Liver (tissue), 10 donors: ENCODE measurements at places on chromosomes 5 and 9. TPM values are rescaled to one million over a fixed set of nuclear protein-coding genes. Genes with fewer than 3 reads are reported as not detected.
A peak's percentile ranks its signal among the peaks of the same experiment; 100 is the strongest.

DNA sequence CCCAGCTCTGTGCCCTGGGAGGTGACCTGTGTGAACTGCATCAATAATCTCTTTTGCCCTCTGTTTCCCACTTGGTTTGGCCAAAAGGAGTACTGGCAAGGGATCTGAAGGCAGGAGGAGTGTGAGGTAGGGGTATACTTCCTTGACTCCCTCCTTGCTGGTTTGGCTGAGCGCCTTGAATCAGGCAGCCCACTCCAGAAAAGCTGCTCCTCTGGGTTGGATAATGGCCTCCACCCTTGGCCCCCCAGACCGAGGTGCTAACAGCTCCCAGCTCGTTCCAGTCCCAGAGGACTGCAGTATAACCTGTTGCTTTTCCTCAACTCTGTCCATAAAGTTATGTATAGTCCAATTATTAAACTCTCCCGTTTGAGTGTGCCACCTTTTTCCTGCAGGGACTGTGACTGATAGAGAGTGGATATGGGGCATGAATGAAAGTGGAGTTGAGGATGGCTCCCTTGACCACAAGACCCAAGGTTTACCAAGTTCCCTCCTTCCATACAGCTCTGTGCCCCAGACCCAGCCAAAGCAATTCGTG is 88.2 kb upstream of the HAND1 start:
- no peak for DNase-seq

GRCh38 chr5:115487168-115487567 is 57.4 kb downstream of the FEM1C start:
- no peak for DNase-seq

The FAM78A gene
- total RNA-seq: 6.6 TPM

DNA sequence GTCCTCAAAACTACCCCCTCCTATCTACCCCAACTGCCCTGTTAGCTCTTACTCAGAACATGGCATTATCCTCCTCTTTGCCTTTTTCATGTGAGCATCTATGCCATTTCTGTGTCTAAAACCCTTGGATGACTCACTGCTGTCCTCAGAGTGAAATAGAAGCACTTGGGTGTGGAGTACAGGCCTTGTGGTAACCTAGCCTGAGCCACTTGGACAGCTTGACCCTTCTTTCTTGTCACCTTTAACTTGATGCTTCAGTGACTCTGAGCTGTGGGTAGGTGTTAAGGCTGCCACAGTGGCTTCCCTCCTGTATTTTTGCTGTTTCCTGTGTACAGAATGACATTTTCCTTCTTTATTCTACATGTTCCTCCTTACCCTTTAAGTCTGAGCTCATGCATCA is 391.4 kb downstream of the SH3GL2 start:
- DNase-seq: no peak

- DNase-seq: no peak
These were observed 45.8 kb downstream of the RAB3C start for GRCh38 chr5:58628626-58629025.

- no peak for DNase-seq
These were observed 39.8 kb upstream of the PITX1 start for GRCh38 chr5:135073761-135074345.

The SLC36A3 gene
- total RNA-seq: not detected

- no peak for DNase-seq
These were observed 127.7 kb upstream of the C9orf72 start for GRCh38 chr9:27701016-27701415.

DNA sequence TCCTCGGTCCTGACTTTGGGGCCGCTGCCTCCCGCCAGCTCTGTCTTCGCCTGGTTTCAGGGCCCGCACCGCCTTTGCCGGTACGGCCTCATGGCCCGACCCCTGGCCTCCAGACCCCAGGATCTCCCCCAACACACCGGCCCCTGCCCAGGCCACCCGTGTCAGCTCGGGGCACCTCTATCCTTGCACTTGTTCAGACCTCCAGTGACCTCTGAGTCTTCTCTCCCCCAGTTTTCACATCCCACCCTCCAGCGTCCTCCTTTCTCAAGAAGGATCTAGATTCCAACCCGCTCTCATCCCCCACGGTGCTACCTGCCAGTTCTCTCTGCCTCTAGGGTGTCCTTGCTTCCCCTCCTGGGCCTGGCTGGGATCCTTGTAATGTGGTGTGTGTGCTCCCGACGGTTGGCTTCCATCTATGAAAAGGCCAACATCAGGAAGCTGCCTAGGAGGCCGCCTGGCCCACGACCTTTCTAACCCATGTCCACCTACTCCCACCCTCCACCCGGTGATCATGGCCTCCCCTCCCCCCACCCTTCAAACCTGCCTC is 61.1 kb downstream of the SPATA31C2 start:
- DNase-seq: no peak

The ADAMTS12 gene
- 3.4 TPM for total RNA-seq

DNA sequence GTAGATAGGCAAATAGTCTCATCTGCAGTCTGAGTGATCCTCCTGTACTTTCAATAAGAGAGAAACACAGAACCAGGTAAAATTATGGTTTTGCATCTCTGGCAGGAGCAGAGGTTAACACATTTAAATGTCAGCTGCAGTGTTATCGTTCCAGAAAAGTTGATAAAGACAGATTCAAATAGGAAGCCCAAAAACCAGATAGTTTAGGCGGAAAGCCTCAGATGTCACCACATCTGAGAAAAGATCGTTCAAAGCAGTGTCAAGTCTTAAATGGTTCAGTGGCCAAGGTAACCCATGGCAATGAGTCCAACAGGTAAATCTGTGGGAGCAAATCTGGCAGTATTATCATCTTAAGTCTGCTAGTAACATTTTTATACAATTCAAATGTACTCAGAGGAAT is 542.1 kb upstream of the MEF2C start:
- no peak for DNase-seq

- no peak for DNase-seq
These were observed 6.2 kb upstream of the CKS2 start for GRCh38 chr9:89304834-89305188.

DNA sequence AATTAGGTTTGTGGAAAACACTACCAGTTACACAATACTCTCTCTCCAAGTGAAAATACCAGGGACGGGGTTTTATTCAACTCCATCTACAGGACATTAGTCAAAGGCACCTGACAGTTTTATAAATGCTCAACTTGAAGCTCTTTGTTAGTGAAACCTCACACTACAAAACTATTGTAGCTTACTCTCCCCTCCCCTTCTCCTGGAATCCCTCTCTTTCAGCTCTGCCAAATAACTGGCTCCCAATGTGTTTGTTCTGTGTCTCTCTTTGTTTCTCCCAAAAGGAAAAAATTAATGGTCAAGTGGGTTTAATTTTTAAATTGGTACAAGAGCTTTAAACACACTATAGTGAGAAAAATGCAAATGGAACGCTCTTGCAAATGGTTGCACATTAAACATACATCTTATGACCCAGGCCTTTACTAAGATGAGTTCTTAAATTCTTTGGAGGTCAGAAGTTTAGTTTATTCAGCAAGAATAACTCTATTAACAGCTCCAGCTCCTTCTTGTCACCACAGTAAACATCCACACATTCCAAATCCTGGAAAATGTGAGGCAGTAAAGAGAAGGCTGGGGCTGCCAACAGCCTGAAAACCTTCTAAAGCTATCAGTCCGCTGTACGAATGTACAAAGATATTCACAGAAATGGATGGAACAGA is 48.4 kb downstream of the ZNF608 start:
- DNase-seq: no peak

DNA sequence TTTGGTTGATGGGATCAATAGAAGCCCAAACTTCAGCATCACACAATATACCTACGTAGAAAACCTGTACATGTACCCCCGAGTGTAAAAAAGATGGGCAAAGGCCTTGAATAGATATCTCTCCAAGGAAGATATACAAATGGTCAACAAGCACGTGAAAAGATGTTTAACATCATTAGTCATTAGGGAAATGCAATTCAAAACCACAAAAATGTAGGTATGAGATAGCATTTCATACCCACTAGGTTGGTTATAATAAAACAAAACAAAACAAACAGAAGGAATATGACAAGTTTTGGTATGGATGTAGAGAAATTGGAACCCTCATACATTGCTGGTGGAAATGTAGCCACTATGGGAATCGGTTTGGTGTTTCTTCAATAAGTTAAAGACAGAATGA is 33.1 kb upstream of the PPARGC1B start:
- no peak for DNase-seq

- DNase-seq: no peak
These were observed 162.2 kb downstream of the GADD45G start for GRCh38 chr9:89766991-89767390.

The YIPF5 gene
- total RNA-seq: 19.6 TPM

DNA sequence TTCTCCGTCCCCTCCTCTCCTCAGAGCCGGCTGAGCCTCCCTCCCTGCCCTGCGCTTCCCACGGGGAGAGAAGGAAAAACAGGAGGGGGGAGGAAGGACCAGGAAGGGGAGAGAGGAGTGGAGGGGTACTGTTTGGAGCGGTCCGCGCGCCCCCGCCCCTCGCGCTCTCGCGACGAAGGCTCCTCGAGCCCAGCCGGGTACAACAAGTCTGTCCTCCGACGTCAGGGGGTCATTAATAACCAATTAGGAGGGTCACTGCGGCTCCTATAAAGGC is 480 bp upstream of the PRDM12 start:
- DNase-seq: no peak

DNA sequence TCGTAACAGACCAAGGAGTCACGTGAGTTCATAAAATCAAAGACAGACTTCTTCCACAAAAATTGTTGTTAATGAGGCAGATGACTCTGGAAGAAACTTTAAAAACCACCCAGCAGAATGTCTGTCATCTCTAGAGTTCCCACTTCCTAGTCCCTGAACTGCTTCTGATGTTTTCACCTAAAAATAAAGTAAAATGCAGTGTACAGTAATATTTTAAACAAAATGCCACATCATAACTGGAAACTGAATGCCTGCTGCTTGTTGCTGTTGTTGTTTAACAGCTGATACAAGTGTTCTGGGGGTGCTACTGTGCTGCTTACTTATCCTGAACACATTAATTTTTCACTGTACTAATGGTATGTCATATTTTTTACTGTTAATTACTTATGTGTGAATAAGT is 577.2 kb downstream of the MTRR start:
- no peak for DNase-seq

GRCh38 chr5:1468247-1468612 is 23.0 kb upstream of the SLC6A3 start:
- no peak for DNase-seq

DNA sequence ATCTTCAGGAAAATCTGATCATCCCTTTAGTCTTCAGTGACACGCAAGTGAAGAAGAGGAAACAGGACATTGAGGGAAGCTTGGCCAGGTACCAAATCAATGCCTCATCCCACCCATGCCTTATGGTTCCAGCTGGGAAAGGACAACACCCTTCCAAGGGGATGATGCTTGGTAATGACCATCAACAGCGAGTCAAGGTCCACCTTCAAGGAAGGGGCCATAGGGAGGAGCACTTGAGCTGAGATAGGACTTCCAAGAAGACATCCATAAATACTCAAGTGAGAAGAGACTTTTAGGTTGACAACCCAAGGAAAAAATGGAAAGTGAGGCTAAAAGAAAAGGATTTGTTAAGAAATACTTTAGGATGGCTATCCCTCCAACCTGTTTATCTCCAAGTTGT is 27.1 kb upstream of the GAS1 start:
- no peak for DNase-seq

DNA sequence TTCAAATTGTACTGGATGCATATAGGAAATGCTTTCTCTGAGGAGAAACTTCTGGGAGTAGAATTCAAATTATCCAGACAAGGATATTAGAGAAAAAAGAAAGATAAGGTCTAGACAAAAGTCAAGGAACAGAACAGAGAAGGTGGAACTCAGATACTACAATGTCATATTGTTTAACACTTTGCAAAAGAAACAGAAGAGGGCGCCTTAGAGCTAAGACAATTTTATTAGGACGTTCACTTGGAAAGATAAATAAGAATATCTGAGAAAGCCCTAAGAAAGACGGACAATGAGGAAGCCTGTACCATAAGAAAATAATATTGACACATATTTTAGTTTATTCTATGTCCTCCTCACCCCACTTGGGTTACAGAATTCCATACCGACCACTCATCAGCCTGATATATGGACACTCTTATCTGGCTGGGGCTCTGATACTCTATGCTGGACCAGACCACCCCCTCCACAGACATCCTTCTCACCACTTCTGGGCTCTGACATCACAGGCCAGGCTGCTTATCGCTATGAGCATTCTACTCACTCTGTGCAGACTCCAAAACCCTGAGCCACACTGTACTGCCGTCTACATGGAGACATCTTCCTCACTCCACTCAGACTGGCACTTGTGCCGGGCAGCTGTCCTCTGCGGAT is 9.1 kb upstream of the AK3 start:
- DNase-seq: no peak

GRCh38 chr5:56951946-56952691 is at the start of gene MIER3:
TSS of gene MIER3 (minus strand) at chr5:56952123. CDS start at chr5:56952102, 21 bp downstream.
- peak; percentile 80 for DNase-seq

DNA sequence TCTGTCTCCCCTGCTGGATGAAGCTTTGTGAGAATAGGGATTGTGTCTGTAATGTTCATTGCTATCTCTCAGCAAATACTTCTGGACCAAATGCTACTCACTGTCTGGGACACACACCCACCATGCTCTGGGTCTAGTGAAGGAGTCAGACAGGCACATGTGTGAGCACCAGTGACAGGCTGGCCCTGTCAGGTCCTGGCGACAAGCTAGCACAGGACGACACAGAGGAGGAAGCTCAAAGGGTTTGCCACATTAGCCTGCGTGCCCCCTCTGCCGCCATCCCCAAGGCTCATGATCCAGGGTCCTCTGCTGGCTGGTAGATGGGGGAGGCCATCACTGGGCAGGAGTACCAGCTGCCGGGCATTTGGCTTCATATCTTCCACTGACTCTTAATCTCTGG is 23.3 kb downstream of the LRSAM1 start:
- no peak for DNase-seq

The PALM2AKAP2 gene
- total RNA-seq: 4.6 TPM

The FCHO2 gene
- total RNA-seq: 12.0 TPM

GRCh38 chr5:138460032-138460693 is 5.1 kb upstream of the EGR1 start:
- DNase-seq: no peak

The PCDHA9 gene
- total RNA-seq: not detected

The ACOT12 gene
- 76.4 TPM for total RNA-seq

GRCh38 chr5:74141053-74141452 is 499.5 kb downstream of the ENC1 start:
- no peak for DNase-seq

DNA sequence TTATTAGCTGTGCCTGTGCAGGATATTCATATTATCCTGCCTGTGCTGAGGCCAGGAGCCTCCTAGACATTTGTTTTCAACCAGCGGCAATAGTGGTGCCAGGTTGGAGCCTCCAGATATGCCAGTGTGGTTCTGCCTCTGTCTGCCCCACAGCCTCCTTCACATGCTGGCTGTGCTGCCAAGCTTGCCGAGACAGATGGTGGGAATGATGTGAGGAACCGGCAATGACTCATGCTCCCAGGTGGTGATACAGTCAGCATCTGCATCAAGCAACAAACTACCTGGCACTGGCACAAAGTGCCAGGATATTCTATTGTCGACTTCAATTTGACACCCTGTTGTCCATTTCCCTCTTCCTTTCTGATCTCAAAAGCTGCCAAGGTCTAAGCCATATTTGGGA is 285.7 kb downstream of the CHSY3 start:
- DNase-seq: no peak

DNA sequence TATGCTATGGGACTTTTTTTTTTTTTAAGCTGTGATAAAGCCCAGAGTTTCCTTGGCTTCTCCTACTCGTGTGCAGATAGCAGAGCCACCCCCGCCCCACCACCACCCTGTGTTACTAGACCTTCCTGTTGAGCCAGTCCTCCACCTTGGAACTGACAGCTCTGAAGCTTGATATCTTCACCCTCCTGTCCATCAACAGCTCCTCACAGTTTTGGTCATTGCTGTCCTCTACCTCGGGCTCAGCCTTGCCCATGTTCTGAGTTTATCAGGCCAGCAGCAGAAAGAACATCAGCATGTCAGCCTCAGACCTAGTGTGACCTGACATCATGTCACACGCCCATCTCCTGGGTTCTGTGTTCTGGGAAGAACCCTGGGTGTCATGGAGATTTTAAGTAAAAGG is 167.1 kb upstream of the RAI14 start:
- DNase-seq: no peak
